ENCODE measurements at places on chromosomes 1 and 21.

GRCh38 chr1:41677620-41678019, 193.1 kb upstream of the EDN2 start:
- no peak for DNase-seq

- DNase-seq = no peak
These were observed 408.0 kb downstream of the MATN1 start for GRCh38 chr1:30315185-30315960.

GRCh38 chr1:168288311-168289052, 7.8 kb downstream of the TBX19 start:
- no peak for DNase-seq

GRCh38 chr1:225044258-225044657, 114.8 kb downstream of the DNAH14 start:
- peak; percentile 5 for DNase-seq

GRCh38 chr21:37207441-37208009, 59.6 kb downstream of the VPS26C start:
- peak; percentile 85 for DNase-seq

DNA sequence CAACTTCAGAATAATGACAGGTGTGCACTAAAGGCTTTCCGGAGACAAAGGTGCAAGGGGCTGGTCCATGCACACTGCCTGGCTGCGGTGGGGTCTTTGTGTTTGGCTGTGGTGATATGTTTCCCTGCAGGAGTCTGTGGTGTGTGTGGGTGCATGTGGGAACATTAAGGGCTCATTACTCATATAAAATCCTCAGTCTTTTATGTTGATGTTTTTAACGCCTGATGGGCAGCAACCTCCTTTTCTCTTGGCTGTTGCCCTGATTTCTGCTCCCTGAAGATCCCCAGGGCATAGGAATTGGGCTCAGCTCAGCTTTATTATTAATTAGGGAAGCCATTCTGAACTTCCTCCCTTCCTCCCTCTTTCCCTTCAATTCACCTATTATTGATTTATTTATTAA, 67.6 kb upstream of the SPAG17 start:
- DNase-seq = peak; percentile 3

- DNase-seq = peak; percentile 18
These were observed 48.7 kb downstream of the SPAG17 start for GRCh38 chr1:118136187-118136941.

DNA sequence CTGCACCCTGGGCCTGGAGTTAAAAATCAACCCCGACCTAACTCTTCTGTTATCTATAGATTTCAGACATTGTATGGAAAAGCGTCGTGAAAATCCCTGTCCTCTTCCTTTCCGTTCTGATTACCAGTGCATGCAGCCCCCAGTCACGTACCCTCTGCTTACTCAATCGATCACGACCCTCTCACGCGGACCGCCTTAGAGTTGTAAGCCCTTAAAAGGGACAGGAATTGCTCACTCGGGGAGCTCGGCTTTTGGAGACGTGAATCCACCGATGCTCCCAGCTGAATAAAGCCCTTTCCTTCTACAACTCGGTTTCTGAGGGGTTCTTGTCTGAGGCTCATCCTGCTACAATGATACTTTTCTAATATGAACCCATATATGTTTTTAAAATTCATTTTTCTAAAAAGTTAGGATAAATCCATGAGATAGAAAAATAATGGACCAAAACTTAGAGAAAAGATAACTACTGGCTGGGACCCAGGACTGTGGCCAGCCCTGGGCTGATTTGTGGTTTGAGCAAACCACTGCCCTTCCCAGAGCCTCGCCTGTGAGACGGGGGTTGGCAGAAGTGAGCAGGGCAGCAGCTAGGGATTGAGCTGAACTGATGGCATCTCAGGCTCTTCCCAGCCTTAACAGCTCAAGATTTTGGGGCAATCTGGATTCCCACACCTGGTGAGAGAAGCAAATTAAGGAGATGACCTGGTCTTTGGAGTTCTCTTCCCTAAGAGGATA, 5.0 kb downstream of the UQCRHL start:
- peak; percentile 79 for DNase-seq

DNA sequence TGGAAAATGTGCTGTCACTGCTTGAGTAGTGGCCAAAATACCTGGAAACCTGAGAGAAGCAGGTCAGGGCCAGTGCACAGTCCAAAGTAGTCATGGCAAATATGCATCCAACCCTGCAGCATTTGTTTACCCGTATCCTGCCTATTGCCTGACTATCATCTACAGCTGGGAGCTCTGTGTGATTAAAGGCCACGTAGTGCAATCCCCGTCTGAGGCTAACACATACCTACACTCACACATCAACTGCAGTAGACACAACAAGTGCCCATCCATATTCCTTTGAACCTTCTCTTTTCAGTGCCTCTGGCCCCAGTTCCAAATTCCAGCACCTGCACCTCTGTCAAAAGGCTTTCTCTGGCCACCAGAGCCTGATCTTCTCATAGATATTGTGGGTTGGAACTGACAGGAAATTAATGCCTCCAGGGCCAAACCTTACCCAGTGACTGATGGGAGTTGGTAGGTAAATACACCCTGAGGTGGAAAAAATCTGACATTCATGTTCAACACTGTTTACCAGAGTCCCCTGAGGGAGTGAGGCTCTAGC, 383.0 kb downstream of the SETD4 start:
- DNase-seq = no peak

DNA sequence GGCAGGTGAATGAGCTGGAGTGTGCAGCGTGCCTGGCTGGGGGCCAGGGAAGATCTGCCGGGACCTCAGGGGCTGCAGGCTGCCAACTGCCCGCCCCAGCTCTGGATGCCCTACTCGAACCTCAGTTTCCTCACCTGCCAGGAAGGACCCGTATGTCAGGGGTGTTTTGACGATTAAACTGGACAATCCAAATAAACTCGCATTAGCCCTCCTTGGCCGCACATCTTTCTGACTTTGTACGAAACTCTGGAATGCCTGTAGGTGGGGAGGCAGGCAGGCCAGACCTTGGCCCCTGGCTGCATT, 8.3 kb upstream of the ZNF669 start:
- DNase-seq = no peak

DNA sequence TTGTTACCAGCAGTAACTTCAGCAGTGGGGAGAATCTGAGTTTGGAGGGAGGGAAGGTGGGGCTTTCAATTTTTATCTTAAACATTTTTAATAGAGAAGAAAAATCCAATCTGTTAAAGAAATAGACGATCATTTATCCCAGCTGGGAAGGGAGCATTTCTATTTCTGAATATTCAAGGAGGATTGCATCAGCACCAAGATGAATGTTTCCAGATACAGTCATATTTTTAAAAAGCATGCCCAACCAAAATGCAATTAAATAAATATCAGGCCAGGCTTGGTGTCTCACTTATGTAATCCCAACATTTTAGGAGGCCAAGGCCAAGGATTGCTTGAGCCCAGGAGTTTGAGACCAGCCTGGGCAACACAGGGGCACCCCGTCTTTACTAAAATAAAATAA, 1.7 kb upstream of the ATP1A4 start:
- DNase-seq = peak; percentile 59

GRCh38 chr1:33607444-33608005, 135.1 kb downstream of the ZSCAN20 start:
- no peak for DNase-seq
